ENCODE measurements at places on chromosomes 1 and 21.

- DNase-seq: no peak
Observed at GRCh38 chr1:220497220-220497947, 30.6 kb upstream of the MARK1 start.

DNA sequence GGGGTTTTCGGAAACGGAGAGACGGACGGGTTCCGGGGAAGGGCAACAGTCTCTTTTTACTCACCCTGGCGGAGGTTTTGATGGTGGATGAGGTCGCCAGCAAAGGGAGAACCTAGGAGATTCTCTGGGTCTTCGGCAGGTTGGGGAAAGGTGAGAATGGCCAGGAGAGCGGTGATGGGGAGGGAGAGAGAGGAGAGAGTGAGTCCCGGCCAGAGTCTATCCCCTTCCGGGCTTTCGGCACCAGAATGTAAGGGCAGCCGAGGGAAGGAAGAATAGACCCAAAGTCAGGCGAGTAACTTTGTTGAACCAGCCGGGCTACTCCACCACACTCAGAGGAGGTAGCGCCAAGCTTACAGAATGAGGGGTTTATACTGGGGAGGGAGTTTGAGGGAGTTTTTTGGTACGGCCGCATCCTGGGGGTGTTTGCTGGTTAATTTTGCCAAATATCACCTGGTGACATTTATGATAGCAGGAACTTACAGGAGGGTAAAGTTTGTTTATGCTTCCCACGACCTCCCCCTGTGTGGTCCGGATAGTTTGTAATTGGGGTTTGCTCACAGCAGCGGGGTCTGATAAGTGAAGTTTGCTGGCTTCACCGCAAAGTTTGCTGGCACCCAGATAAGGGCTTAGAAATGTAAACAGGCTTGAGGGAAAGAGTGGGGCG lies 141.1 kb upstream of the ETV3 start:
- no peak for DNase-seq

GRCh38 chr1:55012661-55013060 lies 13.9 kb downstream of the BSND start:
- no peak for DNase-seq

GRCh38 chr1:237241038-237241437 lies 199.1 kb downstream of the RYR2 start:
- no peak for DNase-seq

- no peak for DNase-seq
Observed at GRCh38 chr1:51000160-51000559, 30.1 kb downstream of the CDKN2C start.

DNA sequence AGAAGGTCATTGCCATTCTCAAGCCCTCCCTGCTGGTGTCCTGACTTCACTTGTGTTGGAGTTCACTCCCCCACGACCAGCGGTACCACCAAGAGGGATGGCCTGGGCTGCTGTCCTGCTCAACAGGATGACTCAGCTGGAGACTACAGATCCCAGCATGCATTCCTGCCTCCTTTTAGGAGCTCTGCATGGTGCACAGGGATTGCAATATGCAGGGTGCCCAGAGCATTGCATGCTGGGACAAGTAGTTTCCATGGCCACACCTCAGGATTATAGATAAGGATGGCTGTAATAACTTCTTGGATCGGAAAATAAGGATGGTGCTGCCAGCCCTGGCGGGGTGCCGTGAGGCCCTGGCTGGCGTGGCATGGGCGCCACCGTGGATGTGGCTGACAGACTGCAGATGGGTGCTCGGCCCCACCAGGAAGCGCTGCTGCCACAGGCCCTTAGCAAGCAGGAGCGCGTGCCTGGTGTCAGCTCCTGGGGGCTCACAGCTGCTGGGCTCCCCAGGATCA lies 150.0 kb downstream of the CASZ1 start:
- peak; percentile 36 for DNase-seq

DNA sequence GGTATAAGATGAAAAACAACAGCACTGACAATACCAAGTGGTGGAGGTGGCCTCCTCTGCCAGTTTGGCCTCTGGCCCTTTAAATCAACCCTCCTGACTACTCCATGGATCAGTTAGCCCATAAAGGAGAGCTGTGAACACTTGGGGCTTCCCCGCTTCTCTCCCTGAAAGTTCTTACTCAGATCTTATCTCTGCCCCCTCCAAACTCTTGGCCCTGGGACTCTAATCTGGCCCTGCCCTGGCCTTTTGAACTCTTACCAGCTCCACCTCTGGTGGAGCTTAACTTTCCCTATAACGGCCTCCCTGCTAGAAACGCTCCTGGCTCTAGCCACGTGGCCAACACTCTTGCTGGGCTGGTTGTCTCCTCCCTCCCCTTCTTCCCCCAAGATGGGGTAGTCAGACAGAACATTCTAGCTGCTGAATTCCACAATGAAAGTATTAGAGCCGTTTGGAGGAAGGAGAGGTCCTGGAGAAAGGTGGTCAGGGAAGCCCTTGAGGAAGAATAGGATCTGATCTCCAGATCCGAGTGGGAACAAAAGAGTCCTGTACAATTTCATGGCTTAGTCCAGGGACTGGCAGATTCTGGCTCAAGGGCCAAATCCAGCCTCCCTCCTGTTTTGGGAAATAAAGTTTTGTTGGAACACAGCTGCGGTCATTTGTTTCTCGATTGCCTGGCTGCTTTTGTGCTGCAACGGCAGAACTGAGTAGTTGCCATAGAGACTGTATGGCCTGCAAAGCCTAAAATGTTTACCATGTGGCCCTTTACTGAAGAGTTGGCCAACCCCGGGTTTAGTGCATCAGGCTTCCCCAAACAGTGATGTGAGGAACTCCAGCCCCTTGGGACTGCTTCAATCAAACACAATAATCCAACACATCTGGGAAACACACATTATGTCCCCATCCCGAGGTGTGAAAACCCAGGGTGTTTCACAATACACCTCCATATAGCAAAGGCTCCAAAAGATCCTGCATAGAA lies 9.5 kb upstream of the PIGR start:
- no peak for DNase-seq

DNA sequence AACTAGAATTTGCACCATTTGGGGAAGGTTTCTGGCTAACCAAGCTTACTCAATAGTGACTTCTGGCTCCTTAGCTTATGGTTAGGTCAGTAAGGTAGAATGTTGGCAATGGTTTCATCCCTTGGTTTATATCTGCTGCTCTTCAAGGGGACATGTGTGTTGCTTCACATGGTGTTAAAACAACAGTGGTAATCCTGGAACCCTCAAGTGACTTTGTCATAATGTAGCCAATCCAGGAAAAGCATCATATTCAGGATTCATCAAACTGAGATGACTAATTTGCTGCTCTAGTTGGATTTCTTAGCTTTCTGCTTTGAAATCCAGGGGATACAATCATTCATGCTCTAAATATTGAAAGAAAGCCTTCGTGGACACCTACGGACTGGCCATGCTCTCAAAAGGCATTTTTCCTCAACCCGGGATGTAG lies 108.7 kb downstream of the RGL1 start:
- DNase-seq: no peak

GRCh38 chr1:209552406-209553264 lies 30.9 kb upstream of the CAMK1G start:
- DNase-seq: no peak

DNA sequence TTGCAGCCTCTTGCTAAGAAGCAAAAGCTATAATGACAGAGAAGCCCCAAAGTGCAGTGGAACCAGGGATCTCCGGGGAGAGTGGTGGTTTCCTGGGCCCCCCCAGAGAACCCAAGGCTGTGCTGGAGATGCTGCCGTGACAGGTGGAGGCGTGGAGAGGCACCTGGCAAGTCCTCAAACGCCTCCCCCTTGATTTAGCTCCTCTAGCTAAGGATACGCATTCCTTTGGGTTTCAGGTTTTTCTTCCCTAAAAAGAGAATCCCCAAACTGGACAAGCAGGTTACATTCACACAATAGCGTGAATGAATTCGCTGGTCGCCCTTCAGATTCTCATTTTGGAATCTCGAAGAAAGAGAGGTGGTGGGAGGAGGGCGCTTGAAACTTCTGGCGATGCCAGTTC lies 853 bp upstream of the ATP1A1 start:
- no peak for DNase-seq
